ENCODE measurements at places on chromosomes 7 and 10.

DNA sequence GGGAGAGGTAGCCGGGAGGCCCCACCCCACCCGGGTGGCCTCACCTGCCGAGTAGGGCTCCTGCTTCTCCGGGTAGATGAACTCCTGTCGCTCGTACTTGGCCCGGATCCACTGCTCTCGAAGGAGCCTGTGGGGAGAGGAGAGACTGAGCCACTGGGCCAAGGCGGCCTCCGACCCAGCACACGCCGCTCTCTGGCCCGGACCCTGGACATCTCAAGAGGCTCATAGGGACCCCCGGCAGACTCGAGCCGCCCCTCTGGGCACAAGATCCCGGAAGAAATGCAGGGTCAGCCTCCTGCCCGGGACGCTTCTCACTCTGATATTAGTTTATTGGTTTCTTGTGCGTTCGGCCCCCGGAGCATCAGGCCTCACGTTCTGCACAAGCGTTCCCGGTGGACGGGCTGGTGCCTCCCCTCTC is 34.5 kb downstream of the ADAP1 start:
- DNase-seq: no peak

DNA sequence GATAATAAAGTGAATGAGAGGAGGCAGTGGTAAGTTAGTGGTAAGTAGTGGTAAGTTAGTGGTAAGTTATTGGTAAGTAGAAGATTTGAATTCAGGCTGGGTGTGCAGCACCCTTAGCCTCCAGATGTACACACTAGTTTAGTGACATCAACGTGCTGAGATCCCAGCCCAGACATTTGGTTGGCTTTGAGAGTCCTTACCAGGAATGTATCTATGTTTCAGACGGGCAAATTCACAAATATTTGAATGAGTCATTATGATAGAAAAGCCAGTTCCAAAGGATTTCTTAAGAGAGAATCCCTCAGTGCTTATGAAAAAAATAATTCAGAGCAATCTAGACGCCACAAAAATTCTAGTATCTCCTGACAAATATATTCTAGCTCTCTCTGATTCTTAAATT is 70.0 kb downstream of the ARL4A start:
- DNase-seq: no peak

DNA sequence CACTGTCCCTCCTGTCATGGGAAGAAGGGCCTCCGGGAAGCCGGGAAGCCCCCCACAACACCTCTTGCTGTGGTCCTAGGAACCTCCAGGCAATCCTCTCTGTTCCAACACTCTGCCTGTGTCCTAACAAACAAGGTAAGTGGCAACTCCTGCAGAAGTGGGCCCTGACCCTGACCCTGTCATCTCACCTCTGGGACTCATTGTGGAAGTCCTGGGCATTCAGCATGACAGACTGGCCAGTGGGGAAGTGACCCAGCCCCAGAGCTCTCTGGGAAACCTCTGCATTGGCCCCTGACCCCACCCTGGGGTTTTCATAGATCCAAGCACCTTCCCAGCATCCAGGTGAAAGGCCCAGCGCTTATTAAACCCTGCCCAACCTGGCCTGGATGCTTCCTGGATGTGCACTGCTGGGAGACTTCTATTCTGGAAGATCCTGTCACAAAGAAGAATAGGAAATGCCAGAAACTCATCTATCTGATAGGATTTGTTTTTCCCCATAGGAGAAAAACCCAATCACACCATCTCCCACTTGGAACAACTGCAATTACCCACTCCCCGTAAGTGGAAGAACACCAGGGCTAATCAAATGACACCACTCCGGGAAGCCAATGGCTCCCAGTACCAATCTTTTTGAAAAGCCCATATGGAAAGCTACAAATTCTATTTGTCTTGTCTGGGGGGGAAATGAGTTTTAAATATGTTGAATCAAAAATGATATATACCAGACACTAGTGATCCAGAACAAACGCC is 24.3 kb downstream of the LEP start:
- DNase-seq: no peak

- no peak for DNase-seq
Measured at GRCh38 chr7:112431803-112432202, 18.5 kb upstream of the IFRD1 start.

DNA sequence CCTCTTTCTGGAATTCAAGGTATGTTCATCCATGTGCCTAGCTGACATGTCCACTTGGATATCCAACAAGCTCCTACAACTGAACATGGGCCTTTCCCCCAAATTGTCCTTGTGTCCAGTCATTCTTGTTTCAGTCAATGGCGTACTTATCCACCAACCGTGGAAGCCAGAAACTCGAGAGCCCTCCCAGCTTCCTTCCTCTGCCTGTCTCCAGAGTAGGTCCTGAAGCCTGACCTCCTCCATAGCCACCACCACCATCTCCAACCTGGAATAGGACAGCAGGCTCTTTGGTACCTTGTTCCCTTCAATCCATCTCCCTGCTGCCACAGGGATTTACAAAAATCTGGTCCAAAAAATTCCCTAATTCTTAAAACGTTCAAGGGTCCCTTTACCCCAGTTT is 305.1 kb downstream of the RPS24 start:
- DNase-seq: no peak
